Regular cardiac myocyte (primary cell): ENCODE measurements at places on chromosomes 16 and 17. TPM values are rescaled to one million over a fixed set of nuclear protein-coding genes. Genes with fewer than 3 reads are reported as not detected.

SLC35G6 gene
- total RNA-seq: not detected in 2 replicates

SLFN14 gene
- not detected in 2 replicates for total RNA-seq

SOX8 gene
- 0.28 and 0.77 TPM in 2 replicates for total RNA-seq

TPSD1 gene
- total RNA-seq: not detected in 2 replicates

CLEC19A gene
- under 0.01 TPM in 1 of 2 replicates, not detected in the other for total RNA-seq

MT1M gene
- 2.5 and 5.9 TPM in 2 replicates for total RNA-seq

TEKT3 gene
- 0.28 TPM in 1 of 2 replicates, not detected in the other for total RNA-seq

P2RX1 gene
- total RNA-seq: 0.28 and 0.38 TPM in 2 replicates

KRT20 gene
- not detected in 2 replicates for total RNA-seq

CDC42EP4 gene
- 18.6 and 56.2 TPM in 2 replicates for total RNA-seq

SLFN11 gene
- total RNA-seq: 84.3 and 125 TPM in 2 replicates

TAT gene
- not detected in 2 replicates for total RNA-seq

TMED6 gene
- not detected in 2 replicates for total RNA-seq

CHRNE gene
- total RNA-seq: 0.19 and 0.56 TPM in 2 replicates
